HEK293T (cell line): ENCODE measurements at places on chromosomes 4 and X.

DNA sequence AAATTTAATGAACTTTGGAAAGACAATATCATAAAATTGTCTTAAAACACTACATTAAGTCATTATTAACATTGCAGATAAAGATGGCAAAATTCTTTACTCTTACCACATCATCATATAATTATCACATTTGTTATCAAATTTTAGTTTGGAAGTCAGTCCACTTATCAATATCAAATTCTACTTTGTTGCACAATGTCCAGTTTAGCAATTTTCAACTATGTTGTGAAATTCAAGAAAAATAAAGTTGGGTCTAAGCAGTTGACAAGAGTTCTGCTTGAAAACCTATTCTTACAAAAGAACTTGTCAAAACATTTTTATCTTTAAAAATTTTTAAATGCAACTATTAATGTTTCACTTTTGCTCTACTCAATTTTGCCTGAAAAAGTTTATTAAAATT, 44.7 kb upstream of the TET2 start:
- DNase-seq, result no peak

- no peak for DNase-seq
These were observed 90.2 kb downstream of the CXCL13 start for GRCh38 chr4:77695774-77696173.

GRCh38 chr4:1579001-1579900, 104.9 kb downstream of the FAM53A start:
- DNase-seq, result peak; percentile 73

DNA sequence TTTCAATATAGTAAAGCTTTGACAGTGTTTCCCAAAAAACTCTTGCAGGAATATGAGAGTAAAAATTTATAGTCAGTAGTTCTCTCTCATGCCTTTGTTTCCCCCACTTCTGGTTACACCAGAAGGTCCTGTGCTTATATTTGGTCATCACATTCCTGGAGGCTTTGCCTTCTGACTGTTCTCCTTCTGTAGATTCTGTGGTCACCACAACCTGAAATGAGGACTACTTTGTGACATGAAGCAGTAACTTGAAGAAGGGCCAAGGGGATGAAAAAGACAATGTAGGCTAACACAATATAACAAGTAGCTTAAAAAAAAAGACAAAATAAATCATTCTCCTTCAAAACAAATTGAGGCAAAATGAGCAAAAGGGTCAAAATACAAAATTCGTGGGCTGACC, 366.2 kb upstream of the NR3C2 start:
- no peak for DNase-seq

DNA sequence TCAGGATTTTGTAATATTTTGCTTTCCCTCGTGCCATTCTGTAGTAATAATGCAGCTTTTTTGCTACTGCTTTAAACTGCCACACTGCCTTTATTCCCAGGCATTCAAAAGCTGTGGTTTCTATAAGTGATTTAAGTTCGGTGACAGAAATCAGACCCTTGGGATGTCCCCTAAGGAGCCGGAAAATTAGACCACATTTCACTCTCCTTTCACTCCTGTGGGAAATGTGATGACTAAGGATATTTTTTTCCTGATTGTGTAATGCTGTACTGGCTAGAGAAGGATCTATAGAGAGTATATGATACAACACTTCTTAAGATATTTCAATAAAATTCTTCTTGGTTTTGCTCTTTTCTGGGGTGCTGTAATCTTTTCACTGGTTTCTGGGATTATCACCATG, 24.4 kb downstream of the UGT2A3 start:
- DNase-seq, result no peak

- no peak for DNase-seq
These were observed 64.3 kb upstream of the CCDC160 start for GRCh38 chrX:134172588-134173259.

DNA sequence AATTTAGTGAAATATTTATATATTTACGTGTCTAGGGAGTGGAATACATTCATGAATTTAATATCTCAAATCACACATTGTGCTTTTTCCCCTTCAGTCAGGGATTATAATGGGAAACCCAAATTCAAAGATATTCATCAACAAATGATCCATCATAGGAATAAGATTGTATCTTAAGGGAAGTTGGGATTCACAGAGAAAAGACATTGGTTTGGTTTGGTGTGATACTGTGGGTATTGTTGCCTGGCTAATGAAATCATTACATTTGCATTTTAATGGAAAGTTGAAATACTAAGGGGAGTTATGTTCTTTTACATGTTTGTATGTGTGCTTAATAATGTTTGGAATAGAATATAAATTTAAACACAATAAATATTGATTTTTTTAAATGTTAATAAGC, 1.7 kb downstream of the TET2 start:
- no peak for DNase-seq

DNA sequence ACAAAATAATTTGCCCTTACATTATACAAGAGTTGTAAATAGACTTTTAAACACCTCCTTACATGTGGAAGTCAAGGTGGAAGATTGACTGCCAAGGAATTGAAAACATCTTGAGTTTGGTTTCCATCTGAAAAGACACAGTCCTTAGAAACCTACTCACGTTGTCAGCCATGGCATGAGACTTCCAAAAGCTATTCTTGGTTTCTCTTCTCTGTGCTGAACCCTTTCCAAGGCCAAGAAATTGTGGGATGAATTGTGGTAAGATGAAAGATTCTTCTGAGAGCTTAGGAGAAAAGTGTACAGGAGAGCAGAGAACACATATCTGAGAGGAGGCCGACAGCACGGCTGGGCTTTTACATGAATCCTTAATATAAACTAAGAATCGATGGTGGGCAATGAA, 370.0 kb downstream of the FBXW7 start:
- no peak for DNase-seq

DNA sequence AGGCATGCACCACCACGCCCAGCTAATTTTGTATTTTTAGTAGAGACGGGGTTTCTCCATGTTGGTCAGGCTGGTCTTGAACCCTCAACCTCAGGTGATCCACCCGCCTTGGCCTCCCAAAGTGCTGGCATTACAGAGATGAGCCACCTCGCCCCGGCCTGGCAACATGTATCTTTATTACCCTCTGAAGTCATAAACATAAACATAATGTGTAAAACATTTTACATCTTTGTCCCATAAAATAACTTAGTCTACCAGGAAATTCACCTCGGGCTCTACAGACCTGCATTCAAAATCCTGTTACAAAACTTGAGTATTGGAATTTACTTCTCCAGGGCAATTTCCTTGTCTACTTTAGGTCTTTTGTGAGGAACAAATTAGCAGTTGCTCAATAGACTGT, 68.1 kb upstream of the DUSP21 start:
- no peak for DNase-seq

DNA sequence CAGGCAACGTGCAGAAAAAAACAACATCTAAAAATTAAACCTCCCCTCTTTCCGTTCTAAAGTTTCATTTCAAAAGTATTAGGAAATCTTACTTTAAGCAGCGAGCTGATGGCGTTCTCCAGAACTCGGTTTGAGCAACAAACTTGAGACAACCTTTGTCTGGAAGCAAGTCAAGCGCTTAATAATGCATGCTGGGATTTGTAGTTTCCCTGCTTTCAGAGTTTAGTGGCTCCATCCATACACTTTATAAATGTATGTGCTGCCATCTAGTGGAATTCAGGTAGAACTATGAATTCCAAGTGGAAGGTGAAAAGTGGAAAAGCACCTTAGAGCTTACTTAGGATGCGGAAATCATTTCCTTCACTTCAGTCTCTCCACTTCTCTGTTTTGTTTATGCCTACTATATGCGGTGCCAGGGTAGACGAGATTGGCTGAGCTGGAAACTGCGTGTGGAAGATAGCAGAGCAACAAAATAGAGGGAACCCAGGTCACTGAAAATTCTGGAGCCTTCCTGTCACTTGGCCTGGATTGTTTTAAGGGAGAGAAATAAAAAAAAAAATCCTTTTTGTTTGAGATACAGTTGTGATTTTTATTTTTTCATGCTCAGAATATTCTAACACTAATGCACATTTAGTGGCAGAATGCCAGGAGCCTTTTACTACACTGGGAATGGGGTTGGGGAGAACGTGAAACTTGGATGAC, at the start of gene BDH2:
Gene BDH2, minus strand, starts transcription at position 144 of the 702 bp plus-strand sequence. CDS start 3,580 bp downstream, outside the sequence.
- peak; percentile 79 for DNase-seq

GRCh38 chr4:187944179-187944578, 51.4 kb upstream of the ZFP42 start:
- DNase-seq, result no peak

GRCh38 chrX:120456973-120457372, 12.1 kb downstream of the LAMP2 start:
- DNase-seq, result no peak

DNA sequence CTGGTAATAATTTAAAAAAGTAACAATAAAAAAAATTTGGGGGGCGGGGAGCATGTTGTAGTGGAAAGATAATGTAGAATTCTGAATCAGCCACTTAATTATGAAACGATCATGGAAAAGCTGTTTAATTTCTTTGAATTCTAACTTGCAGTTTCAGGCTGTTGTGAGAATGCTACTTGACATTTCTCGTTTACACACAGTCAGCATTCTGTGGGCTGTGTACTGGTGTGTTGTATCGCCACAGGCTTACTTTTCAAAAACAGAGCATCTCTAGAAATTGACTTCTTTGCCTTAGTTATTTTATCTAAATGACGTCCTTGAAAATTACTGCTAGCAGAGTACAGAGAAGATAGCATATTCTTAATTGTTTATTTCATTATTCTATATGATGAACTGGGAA, 350.4 kb downstream of the FSTL5 start:
- DNase-seq, result no peak

GRCh38 chrX:17496407-17496806, 121.4 kb downstream of the NHS start:
- DNase-seq, result no peak

- no peak for DNase-seq
These were observed 9.8 kb upstream of the PDE5A start for GRCh38 chr4:119638359-119638758.

GRCh38 chr4:80535551-80535950, 200.0 kb downstream of the CFAP299 start:
- no peak for DNase-seq

DNA sequence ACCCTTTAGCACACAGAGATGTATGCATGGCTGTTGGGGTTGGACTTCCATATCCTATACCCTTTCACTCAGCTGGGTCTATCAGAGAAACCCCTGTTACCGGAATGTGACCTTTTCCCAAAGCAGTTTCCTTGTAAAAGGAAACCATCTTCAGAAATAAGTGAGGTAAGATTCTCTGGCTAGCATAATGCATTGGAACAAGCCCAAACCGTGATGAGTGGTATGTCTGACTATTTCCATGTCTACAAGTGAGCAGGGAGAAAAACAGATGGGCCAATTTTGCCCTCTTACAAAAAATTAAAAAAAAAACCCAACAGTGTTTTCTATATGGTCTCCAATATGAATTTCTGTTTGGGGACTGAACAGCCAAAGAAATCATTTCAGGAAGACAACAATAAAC, 283.9 kb downstream of the SMARCA1 start:
- DNase-seq, result no peak

DNA sequence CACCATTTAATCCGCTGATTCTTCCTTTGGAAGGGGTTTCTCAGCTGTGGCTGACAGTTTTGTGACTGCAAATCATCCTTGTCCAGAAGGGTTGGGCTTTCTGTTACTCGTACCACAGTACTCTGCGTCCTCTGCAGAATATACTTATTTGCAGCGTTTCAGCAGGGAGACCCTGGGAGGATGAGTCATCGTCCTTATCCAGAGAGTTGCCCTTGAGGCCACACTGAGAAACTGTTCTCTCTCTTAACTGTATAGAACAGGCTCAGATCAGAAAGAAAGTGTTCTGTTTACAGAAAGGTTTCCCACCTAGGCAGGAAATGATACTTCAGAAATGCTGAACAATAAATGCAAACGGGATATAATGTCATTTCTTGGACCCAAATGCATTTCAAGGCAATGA, 47.8 kb upstream of the DDX53 start:
- no peak for DNase-seq

- no peak for DNase-seq
These were observed 78.0 kb downstream of the PHOX2B start for GRCh38 chr4:41670530-41670929.

DNA sequence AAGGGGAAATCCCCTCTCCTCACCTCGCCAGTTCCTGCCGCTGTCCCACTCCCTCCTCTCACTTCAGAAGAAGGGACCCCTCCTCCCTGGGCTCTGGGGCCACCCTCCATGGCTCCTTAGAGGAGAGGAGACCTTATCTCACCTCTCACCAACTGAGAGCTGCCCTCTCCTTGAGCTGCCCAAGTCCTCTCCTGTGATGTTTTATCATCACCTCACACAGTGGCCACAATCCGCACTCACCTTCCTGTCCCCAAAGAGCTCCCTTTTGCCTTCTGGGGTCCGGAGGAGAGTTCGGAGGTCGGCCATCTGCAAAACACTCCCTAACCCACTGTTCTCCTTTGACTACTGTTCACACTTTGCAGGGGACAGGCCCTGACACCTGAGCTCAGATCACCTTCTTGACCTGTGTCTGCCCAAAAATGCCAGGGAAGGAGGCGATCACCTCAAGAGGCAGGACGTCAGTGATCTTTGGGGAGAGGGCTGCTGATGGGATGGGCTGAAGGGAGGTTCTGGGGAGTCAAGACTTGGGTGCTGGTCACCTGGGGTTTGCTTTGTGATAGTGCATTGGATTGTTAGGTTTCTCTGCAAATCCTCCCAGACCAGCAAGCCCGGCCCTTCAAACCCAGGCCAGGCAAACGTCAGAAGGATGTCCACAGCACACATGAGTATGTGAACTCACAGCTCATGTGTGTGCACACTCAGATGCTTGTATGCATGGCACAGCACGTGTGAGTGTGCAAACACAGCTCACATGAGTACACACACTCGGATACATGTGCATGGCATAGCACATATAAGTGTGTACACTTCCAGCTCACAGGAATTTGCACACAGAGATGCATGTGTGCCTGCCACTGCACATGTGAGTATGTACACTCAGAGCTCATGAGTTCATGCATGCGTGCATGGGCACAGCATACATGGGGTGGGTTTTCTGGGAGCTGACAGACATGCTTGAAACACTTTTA, 41.8 kb downstream of the HTRA3 start:
- DNase-seq, result no peak

GRCh38 chr4:16157609-16158503, 68.4 kb downstream of the TAPT1 start:
- DNase-seq, result no peak

DNA sequence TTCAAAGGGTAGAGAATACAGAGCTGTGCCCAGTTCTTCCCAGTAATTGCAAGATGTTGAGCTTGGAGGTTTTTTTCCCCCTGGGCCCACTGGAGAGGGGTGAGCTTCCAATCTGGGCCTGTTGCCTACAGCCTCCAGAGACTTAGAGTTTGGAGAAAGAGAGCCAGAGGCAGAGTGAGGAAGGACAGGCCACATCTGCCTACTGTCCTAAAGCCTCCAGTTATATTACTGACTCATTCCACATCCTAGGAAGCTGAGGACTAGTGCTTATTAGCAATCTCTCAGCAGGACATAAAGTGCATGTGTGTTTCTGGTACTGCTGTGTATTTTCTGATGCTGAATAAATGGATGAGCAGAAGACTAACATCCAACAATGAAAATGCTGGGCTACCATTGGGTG, 181.0 kb upstream of the MAMLD1 start:
- no peak for DNase-seq

DNA sequence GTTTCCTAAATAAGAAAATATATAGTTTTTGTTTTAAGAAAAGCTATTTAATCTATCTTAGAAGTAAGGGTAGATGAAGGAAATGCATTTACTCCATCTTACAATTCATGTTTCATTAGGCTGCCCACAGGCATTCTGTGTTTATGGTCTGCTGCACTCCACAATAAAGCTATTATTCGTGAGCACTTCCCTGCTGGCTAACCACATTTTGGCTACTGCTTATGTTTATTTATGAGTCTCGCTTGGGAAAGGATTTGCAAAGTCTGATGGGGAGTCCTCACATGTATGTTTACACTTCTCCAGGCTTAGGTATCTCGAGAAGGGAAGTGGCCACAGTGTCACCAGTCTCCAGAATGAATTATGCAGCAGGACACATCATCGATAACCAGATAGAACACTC, 260.8 kb upstream of the VCX start:
- DNase-seq, result no peak
